ENCODE measurements at places on chromosomes 5 and 9.

GRCh38 chr9:134483361-134484184, 157.3 kb downstream of the RXRA start:
- DNase-seq, result no peak

GRCh38 chr5:158531860-158532259, 567.9 kb downstream of the EBF1 start:
- no peak for DNase-seq

DNA sequence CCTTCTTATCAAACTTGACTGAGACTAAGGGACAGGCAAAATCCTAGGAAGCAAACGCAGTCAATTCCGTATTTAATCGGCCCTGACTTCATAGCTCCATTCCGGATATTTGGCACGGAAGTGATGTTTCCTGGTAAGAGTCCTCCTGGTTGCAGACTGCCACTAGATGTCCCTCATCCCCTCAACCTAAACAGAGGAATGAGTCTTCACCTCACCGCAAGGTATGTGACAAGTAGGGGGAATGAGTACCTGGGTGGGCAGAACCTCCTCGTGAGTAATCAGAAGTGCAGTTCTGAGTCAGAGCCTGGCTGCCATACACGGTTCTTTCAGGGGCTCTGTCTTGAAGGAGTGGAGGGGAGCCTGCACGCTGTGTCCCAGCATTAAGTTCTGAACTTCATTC, 173.6 kb downstream of the MUSK start:
- no peak for DNase-seq

- no peak for DNase-seq
These were observed 315.3 kb upstream of the MSX2 start for GRCh38 chr5:174409070-174409469.

DNA sequence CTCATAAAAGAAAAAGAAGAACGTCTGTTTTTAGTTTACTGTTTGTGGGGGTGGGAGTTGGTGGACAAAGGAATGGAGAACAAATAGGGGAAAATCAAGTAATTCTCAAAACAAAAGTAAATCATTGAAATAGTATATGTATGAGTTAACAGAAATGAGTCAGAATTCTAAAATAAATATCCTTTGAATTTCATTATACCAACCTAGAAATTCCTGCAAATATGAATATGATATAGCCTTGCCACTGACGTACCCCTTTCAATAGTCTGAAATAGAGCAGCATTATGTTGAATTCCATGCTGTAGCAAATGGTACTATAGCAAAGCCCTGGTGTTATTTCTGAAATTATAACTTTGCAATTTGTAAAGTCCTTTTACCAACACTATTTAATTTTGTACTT, 29.6 kb upstream of the DTWD2 start:
- no peak for DNase-seq

DNA sequence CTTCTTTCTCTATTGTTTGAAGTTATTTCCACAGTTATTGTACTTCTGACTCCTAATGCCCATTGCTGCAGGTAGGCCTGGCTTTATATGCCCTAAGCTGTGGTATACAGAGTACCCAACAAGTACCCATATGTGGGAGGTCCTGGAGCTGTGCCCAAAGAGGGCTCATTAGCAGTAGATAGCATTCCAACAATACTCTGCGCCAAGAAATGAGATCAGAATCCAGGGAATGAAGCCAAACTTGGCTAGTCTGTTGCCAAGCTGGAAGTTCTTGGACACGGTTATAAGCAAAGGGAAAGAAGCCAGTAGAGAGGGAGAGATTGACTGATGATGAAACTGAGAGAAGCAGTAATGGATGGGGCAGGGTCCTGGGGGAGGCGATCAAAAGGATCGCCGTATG, 29.7 kb upstream of the FAM169A start:
- DNase-seq, result no peak

- no peak for DNase-seq
These were observed 27.5 kb downstream of the CORO2A start for GRCh38 chr9:98164912-98165311.

GRCh38 chr5:57986761-57987341, 473.0 kb downstream of the PLK2 start:
- no peak for DNase-seq

DNA sequence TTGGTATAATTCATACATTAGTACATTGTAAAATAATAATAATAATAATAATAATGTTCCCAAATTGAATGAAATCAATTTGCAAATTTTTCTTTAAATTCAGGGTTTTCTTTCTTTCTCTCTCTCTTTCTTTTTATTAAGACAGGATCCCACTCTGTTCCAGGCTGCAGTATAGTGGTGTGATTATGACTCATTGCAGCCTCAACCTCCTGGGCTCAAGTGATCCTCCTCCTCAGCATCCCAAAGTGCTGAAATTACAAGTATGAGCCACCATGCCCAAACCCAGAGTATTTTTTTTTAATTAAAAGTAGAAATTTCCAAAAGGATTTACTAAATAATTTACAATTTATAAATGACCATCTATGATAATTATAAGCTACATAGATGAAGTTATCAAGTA, 117.7 kb downstream of the HOMER1 start:
- DNase-seq, result no peak

DNA sequence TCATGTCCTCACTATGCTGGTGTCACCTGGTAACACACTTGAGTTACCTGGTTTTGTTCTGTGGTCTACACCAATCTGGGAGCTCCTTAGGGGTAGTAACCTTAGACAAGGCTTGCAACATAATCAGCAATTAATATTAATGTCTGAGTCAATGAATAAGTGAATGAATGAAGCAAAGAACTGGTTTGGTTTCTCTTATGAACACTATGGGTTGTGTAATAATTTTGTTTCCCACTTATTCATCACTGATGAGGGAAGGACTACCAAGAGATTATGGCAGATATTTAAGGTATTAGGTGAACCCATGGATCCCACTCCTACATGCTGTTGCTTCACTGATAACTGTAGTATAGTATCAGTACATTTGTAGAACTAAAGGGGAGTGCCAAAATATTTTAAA, 116.0 kb downstream of the SLC12A2 start:
- DNase-seq, result no peak

- DNase-seq, result no peak
These were observed 24.0 kb upstream of the PTPN3 start for GRCh38 chr9:109522106-109522505.

GRCh38 chr9:33177086-33177485, 9.9 kb upstream of the B4GALT1 start:
- DNase-seq, result no peak

- DNase-seq, result no peak
These were observed 34.1 kb upstream of the PSD2 start for GRCh38 chr5:139761501-139761900.

DNA sequence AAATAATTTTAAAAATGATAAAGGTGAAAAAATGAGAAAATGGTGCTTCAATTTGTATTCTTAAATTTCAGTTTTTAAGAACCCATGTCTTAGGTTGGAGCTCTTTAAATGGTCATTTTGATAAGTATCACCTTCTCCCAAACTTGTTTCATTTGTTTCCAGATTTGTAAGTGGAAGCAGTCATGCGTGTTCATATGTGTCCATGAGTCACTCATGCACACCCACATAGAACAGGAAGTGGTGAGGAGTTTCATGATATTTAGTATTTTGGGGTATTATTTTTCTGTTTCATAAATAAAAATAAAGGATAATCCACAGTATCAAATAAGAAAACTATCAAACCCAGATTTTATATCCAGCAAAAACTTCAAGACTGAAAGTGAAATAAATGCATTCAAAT, 570.4 kb upstream of the ST8SIA4 start:
- DNase-seq, result no peak

DNA sequence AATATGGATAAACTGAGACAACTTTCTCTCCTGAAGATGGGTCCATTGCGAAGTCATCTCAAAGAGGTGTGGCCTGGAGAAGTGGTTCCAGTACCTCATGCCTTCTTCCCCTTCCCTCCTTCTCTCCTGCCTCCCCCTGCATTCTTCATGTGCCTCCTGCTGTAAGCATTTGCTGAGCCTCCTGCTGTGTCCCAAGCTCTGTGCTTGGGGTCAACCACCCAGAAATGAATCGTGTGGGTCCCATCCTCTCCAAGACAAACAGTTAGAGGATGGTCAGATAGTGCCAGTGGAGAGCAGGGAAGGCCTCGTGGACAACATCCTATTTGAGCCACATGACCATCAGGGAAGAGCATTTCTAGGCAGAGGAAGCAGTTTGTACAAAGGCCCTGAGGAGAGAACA, 53.5 kb downstream of the KCNIP1 start:
- DNase-seq, result no peak

DNA sequence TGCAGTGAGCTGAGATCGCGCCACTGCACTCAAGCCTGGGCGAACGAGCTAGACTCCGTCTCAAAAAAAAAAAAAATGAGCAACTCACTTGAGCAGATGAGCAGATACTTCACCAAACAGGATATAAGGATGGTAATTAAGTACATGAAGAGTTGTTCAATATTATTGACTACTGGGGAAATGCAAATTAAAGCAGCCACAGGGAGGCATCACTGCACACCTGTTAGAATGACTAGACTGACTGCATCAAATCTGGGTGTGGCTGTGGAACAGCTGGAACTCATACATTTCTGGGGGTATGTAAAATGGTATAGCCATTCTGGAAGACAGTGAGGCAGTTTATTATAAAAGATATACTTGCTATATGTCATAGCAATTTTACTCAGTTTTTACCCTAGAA, 93.0 kb downstream of the WNK2 start:
- DNase-seq, result no peak

DNA sequence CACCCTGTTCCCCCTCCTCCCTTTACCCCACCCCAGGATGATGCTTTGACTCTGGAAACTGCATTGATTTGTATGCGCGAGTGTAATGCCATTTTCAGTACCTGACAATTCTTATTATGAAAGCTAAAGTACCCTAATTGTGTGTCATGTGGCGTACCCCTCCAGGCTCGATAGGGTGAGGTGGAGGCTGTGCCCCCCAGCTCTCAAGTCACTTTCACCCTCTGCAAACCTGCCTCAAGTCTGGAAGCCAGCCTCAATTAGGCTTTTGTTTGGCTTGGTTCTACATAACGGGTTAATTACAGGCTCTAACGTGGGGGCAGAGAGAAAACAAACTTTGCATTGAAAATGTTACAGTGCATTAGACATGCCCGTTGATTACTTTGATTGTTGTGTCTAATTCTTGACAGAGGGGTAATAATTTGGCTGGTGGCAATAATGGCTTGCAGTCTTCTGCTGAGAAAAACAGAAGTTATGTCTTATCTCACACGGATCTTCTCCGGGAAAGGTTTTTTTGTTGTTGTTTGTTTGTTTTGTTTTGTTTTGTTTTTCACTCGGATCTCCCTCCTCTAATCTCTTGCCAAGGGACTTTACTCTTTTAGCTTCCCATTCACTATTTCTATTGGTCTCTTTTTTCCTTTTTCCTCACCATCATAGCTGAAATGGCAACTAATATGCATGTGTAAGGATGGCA, 12.6 kb downstream of the ISL1 start:
- DNase-seq, result no peak

- DNase-seq, result no peak
These were observed 233.1 kb upstream of the GAS1 start for GRCh38 chr9:87180361-87180760.

DNA sequence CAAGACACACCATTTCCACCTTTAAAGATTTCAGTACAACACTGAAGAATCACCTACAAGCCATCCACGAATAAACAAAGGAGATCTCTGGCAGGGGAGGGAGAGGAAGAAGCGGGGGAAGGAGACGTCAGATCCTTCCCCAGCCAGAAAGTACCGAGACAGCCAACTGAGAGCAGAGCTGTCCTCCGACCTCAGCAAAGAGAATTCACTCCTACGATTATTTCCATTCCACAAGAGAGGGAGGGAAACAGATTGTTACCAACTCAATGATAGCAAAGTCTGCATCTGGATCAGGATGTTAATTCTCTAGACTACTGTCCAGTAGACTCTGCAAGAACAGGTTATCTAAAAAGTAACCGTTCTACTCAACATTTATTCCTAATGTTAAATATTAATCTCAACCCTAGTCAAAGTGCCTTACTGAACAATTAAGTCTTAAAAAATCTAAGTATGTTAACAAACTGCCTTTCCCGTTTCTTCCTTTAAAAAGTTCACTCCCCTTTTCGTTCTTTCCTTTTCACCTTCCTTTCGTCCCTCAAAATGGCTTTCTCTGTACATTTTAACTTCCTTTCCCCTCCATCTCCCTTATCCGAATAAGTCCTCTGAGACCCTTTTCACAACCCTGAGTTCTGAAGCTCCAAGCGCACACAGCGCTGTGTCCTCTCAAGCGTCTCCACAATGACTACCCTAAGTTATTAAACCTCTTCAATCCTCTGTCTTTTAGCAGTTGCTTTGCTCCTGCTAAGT, 1.4 kb downstream of the CHD1 start:
- peak; percentile 3 for DNase-seq

DNA sequence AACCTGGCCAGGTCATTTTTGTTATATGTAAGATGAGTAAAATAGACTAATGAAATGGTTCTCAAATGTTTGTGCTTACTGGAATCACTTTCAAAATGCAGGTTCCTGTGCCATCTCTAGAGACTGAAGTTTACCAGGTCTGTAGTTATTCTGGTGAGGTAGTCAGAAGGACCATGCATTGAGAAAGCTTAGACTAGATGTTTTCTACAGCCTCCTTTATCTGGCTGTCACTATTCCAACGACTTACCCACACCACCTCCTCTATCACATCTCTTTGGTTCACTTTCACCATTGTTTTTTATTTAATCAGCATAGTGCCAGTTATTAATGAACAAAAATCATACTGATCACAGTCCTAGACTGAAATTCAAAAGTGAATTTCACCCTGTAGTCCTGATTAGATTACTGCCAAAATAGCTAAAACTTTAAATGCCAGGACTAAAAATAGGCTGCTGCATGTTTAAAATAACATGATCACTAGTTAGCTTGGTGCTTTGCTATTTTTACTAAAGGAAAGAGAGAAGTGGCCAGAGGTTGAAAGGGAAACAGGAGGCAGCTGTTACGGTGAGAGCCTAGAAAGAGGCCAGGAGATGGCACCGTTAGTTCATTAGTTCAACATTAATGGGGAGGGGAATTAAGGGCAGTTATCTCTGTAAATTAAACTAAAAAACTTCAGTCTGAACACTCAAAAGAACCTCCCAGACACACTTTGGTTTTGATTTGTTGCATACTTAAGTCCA, 13.9 kb upstream of the FNIP1 start:
- DNase-seq, result no peak

DNA sequence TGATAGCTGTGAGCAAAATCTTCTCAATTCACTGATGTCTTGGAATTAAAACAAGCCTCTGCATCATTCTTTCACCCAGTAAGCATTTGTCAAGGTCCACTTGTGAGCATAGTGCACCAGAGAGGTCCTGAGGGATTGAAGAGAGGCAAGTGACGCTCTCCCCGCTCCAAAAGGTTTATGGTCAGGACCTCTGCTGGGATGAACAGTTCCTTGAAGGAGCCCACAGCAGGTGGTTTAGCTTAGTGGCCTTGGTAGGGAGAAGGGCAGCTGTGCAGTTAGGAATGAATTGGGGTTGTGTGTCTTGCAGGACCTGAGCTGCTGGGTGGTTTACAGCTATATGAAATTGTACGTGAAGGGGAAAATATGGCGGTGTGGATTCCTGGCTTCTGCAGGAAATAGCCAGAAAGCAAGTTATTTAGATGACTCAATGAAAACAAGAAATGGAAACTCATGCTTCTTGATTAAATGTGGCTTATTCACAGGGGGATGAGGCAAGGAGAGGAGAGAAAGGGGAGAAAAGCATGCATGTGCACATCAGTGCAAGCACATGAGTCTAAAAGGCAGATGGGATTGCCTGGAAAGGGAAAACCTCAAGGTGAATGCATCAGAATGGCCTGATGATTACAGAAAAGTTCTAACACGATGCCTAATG, 42.0 kb downstream of the SUB1 start:
- no peak for DNase-seq

GRCh38 chr5:4086081-4086480, 490.4 kb downstream of the IRX1 start:
- DNase-seq, result no peak

- no peak for DNase-seq
These were observed 69.1 kb upstream of the OLFM1 start for GRCh38 chr9:135018306-135018915.
